ENCODE measurements at places on chromosomes 6 and 20. TPM values are rescaled to one million over a fixed set of nuclear protein-coding genes. Genes with fewer than 3 reads are reported as not detected.
A peak's percentile ranks its signal among the peaks of the same experiment; 100 is the strongest.

DNA sequence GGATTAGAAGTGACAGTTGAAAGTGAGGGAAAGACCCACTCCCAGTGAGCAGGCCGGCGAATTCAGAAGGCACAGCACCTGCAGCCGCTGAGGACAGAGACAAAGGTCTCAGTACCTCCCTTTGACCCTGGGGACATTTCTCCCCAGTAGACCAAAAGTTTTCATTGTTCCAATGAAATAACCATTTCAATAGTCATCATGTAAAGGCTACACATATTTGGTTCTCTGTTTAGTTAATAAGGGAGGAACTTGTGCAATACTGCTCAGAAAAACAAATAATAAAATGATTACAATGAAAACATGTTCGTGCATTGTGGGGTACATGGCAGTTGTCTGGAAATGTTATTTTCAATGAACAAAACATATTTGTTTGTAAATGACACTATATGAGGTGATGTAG, 52.5 kb downstream of the EDN1 start:
- no peaks in the 10 kb centered on the region for H3K36me3 ChIP-seq
- H3K27me3 ChIP-seq = no peaks in the 10 kb centered on the region
- DNase-seq = no peak
- H3K27ac ChIP-seq = peak overlapping the region; percentile 83

DNA sequence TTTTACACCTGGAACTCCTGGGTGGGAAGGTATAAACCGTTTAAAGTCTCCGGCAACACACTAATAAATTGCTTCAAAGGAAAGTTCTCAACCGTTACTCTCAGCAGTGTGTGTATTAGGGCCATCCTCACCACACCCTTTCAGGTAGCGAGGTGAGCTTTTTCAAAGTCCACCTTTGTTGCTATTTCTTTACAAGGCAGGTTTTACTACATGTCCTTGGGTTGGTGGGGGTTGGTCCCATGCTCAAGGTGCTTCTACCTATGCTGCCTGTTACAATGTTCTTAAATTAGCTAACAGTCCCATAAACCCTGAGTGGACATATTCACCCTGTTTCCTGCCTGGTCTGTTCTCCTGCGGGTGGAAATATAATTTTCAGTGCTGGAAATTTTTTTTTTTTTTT, 13.2 kb upstream of the OSER1 start:
- DNase-seq = no peak
- H3K4me1 ChIP-seq = no peaks in the 10 kb centered on the region

GRCh38 chr6:127564761-127565160, 12.2 kb upstream of the C6orf58 start:
- H3K4me1 ChIP-seq = peaks cover 34% of the 10 kb centered on the region
- no peak overlapping the region for H3K27ac ChIP-seq
- DNase-seq = no peak
- no peaks in the 10 kb centered on the region for H3K27me3 ChIP-seq
- H3K4me3 ChIP-seq = no peak overlapping the region
- H3K36me3 ChIP-seq = no peaks in the 10 kb centered on the region

GRCh38 chr6:52545406-52546119, 31.3 kb downstream of the TRAM2 start:
- H3K4me3 ChIP-seq = no peak overlapping the region
- no peaks in the 10 kb centered on the region for H3K27me3 ChIP-seq
- no peak for DNase-seq
- H3K4me1 ChIP-seq = peaks cover 58% of the 10 kb centered on the region
- no peaks in the 10 kb centered on the region for H3K36me3 ChIP-seq

DNA sequence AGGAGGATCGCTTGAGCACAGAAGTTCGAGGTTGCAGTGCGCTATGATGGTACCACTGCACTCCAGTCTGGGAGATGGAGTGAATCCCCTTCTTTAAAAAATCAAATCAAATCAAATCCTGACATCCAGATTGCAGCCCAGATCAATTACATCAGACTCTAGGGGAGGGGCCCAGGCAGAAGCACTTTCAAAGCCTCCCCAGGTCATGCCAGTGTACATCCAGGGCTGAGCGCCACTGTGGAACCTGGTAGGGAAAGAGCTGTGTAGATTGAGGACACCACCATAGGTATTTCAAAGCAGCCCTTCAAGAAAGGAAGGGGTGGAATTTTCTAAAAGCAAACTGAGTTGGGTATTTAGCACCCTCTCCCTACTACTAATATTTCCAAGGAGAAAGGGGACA, 89.5 kb downstream of the PRND start:
- H3K27me3 ChIP-seq = peaks cover 19% of the 10 kb centered on the region
- H3K4me1 ChIP-seq = no peaks in the 10 kb centered on the region
- no peaks in the 10 kb centered on the region for H3K36me3 ChIP-seq
- DNase-seq = no peak
- H3K4me3 ChIP-seq = no peak overlapping the region

GRCh38 chr20:3072530-3073250, 1.3 kb downstream of the OXT start:
- H3K27ac ChIP-seq = no peak overlapping the region
- H3K27me3 ChIP-seq = peaks cover 12% of the 10 kb centered on the region
- no peak for DNase-seq
- H3K4me1 ChIP-seq = peaks cover 7% of the 10 kb centered on the region
- no peaks in the 10 kb centered on the region for H3K36me3 ChIP-seq
- H3K4me3 ChIP-seq = peak overlapping the region; percentile 55

DNA sequence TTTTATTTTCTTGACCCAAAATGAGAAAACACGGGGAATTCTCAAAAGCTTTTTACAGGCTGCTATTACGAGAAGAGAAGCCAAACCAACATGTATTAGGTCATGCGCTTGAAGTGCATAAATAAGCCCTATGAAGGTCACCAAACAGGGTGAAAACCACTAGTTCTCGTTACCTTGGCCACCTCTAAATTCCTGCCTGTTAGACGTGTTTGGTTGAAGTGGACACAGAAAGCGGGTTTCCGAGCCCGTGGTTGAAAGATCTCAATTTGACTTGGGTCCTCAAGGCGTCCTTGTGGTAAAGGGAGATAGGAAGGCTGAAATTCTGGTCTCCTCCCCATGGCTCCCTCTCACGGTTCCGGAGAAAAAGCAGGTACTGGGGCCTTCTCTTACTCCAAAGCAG, 6.2 kb downstream of the EYA2 start:
- H3K4me1 ChIP-seq = peaks cover 4% of the 10 kb centered on the region
- H3K36me3 ChIP-seq = no peaks in the 10 kb centered on the region
- no peak overlapping the region for H3K27ac ChIP-seq
- no peak for DNase-seq

DNA sequence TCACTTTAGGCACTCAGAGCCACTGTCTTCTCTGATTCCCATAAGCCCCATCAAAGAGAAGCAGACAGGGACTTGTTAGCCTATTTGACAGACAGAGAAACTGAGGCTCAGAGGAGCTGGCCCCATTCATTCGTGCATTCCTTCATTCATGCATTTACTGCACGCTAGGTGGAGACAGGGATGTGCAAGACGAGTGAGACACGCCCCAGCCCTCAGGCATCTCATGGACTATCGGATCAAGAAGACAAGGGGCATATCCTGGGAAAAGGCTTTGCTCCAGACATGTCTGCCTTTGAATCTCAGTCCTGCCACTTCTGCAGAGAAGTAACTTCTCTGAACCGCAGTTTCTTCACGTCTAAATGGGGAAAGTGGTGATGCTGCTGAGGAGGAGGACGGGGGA, 54.1 kb downstream of the BPIFB1 start:
- no peaks in the 10 kb centered on the region for H3K36me3 ChIP-seq
- H3K4me1 ChIP-seq = no peaks in the 10 kb centered on the region
- peaks cover 66% of the 10 kb centered on the region for H3K27me3 ChIP-seq
- H3K4me3 ChIP-seq = no peak overlapping the region
- no peak overlapping the region for H3K27ac ChIP-seq

- DNase-seq = no peak
- H3K4me1 ChIP-seq = peaks cover 27% of the 10 kb centered on the region
Measured at GRCh38 chr20:10347086-10347880, 86.7 kb downstream of the MKKS start.

GRCh38 chr6:144155529-144155928, 5.2 kb downstream of the STX11 start:
- H3K27me3 ChIP-seq = no peaks in the 10 kb centered on the region
- DNase-seq = no peak
- H3K36me3 ChIP-seq = no peaks in the 10 kb centered on the region
- peaks cover 16% of the 10 kb centered on the region for H3K4me1 ChIP-seq

The UBE2V1 gene
- total RNA-seq = 212 TPM

The SPATS1 gene
- not detected for total RNA-seq

The SMPD2 gene
- total RNA-seq = 17.3 TPM
